ENCODE measurements at places on chromosomes 2 and 18.

DNA sequence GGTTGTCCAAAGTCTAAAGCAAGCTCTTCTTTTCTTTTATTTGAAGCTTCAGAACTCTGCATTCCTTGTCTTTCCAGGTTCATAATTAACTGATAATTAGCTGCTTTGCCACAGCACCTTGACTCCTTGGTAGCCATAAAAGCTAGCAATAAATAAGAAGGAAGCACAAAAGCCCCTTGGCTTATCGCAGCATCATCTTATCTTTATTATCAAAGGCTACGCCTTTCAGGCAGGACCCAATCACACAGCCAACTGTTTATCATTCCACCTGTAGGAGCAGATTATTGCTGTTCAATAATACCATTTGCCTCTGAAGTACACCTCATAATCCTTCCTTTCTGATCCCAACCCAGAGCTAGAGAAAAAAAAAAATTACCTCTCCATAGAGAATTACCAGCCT is 489.2 kb downstream of the SATB2 start:
- DNase-seq = no peak

DNA sequence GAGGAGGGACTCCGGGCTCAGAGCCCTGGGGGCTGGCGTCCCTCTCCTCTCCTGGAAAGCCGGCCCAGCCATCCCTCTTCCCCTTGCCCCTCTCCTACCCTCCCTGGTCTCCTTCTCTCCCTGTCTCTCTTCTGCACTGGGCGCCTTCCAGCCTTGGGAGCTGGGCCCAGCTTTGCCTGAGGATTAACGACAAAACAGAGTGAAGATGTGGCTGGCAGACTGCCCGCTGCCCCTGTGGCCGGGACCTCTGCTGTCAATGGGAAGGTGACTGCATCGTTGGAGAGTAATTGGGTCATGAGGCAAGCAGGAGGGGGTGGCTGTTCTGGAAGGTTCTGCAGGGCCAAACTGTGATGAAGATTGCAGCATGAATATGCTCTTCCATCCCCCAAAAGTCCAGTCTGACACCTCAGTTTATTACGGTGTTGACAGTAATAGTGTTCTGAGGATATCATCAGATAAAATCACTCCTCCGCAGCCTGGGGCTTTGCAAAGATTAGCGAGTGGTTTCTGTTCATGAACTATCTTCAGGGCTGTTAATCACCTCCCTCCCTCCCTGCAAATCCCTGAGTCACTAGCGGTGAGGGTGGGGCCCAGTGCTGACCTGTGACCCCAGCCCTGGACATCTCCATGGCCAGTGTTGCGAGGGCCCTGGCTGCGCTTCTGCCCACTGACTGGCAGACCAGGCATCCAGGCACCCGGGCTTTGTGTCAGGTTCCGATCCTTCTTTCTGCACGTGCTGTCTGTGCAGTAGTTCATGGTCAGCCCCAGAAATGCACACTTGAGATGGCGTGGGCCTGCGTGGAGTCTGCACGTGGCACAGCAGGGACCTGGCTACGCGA is 23.0 kb downstream of the RTP5 start:
- DNase-seq = no peak

GRCh38 chr2:149732730-149733290 is 145.2 kb upstream of the MMADHC start:
- no peak for DNase-seq

- DNase-seq = no peak
Observed at GRCh38 chr2:162333968-162334367, 10.0 kb upstream of the GCA start.

GRCh38 chr18:31376477-31376876 is at the start of gene DSG4:
TSS of gene DSG4 (plus strand) at chr18:31376777. CDS start at chr18:31376912, 135 bp downstream.
- no peak for DNase-seq

- DNase-seq = no peak
Observed at GRCh38 chr2:42457011-42457410, 36.8 kb downstream of the KCNG3 start.

DNA sequence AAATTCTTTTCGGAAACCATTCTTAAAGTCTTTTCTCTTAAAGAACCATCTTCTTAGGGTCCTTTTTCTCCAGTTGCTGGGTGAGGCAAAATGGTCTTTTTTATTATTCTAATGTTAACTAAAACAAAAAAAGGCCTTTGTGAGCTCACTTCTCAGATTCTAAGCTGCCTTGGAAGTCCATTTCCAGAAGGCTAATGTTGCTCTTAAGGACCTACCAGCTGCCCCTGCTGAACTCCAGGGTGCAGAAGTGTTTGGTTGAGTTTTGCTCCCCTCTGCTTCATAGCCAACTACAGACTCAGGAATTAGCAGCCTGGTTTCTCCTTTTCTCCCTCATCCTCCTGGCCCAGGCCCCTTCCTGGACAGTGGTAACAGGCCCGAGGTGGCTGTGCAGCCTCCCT is 23.4 kb downstream of the APCDD1 start:
- DNase-seq = no peak

GRCh38 chr2:148298196-148298595 is 277.3 kb downstream of the MBD5 start:
- no peak for DNase-seq

DNA sequence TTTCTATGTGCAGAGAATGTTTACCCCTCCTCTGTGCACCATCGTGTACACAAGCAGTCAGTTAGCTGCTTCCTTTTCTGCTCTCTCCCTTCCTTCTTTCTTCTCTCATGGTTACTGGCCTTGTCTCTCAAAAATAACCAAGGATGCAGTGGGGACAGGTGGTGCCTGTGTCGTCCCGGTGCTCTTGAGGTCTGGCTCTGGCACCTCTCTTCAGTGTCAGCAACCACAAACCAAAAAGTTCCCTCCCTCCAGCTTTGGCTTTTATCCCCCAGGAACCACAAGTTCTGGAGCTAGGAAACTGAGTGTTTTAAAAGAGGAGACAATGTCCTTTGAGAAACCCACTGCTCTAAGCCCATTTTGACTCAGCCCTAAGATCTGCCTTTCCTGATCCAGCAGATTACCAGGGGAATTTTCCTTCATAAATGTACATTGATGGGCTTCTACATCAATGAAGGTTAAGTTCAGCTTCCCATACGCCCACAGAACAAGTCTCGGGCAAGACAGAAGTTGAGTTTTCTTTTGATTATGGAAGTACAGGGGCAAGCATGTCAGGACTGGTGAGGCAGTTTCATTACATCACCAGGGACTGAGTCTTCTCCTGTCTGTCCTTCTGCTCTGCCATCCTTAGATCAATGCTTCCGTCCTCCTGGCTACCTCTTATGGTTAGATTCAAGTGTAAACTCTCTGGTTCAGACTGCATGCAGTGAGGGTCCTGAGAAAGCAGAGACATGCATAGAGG is 232.2 kb downstream of the SETBP1 start:
- DNase-seq = no peak

GRCh38 chr2:9336576-9337314 is 86.6 kb downstream of the ITGB1BP1 start:
- DNase-seq = no peak
